Activated naive CD4-positive, alpha-beta T cell treated with anti-CD3 and anti-CD28 coated beads for 36 hours (primary cell): ENCODE measurements at places on chromosomes 13 and 19. TPM values are rescaled to one million over a fixed set of nuclear protein-coding genes. Genes with fewer than 3 reads are reported as not detected.

Gene ILF3
- total RNA-seq, result 408 TPM

Gene CYP4F8
- not detected for total RNA-seq

Gene ZNF57
- 4.7 TPM for total RNA-seq

Gene PCP2
- 0.64 TPM for total RNA-seq

GRCh38 chr13:30303269-30303668, 4.1 kb downstream of the KATNAL1 start:
- DNase-seq, result no peak

DNA sequence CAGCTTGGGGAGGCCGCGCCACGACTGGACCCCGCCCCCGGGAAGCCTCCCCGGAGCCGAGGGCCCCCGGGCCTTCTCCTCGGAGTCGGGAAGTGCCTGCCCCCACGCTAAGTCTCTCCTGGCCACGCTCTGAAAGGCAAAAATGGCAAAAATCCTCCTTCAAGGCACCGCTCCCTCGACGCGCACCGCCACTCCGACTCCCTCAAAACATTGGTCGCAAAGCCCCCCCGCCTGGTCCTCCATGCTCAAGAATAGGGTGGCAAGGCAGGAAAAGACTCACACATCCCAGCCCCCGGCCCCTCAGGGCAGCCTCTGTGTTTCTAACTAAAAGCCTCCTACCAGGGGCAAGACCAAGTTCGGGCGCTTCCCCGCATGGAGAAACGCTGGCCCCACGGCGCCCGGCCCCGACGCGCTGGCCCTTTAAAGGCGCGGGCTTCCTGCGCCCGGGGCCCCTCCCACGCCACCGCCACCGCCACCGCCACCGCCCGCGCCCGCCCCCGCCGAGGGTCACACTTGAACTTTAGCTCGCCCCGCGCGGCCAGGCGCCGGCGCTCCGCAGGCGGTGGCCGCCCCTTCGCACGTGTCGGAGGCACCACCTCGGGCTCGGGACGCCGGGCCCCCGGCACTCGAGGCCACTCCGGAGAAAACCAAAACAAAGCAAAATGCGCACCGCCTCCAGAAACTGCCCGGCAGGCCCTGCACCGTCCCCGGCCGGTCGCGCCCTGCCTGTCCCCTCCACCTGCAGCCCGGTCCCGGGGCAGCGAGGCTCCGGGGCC, 1.9 kb downstream of the FOXO1 start:
- DNase-seq, result no peak

- DNase-seq, result no peak
Measured at GRCh38 chr13:41273831-41274441, 10.6 kb upstream of the MTRF1 start.

DNA sequence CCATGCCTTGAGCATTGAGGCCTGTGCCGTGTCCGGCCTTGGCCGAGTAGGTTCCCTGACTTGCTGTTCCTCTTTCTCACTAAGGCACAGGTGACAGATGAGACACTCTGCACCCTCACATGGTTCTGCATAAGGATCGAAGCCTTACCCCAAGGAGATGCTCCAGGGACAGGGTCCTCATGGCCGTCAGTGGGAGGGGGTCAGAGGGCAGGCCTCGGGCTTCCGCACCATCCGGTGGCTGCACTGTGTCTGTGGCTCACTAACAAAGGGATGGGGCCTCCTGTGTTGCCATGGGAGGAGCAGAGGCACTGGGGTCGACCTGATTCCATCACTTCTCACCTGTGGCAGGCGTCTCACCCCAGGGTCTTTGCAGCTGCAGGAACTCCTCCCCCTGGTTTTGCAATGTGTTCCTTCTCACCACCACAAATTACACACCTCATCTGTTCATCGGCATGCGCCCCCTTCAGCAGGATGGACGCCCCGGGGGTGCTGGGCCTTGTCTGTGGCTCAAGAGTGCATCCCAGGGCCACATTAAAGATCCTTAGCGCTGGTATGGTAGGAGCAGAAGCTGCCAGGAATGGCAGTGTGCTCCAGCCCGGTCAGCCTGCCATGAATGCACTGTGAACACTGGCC, 113.3 kb upstream of the SOX1 start:
- DNase-seq, result no peak

DNA sequence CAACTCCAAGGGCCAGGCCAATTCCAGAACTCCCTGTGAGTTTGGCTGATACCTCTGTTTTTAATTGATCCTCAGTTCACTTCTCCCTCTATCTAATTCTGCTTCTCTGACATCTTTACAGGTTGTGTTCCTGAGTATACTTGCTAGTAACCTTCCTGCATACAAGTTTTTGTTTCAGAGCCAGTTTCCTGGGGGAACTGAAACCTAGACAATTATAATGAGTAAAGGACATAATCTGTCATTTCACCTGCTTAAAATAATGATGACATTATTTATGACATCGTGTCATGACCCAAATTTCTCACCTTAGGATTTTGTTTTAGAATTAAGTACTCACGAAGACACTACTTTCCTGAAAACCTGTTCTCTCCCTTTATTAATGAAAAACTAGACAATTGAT, 12.5 kb upstream of the MYCBP2 start:
- no peak for DNase-seq

- peak; percentile 84 for DNase-seq
Measured at GRCh38 chr13:28492569-28493367, 2.2 kb downstream of the FLT1 start.

GRCh38 chr19:16301999-16302694, 22.5 kb upstream of the KLF2 start:
- DNase-seq, result no peak

DNA sequence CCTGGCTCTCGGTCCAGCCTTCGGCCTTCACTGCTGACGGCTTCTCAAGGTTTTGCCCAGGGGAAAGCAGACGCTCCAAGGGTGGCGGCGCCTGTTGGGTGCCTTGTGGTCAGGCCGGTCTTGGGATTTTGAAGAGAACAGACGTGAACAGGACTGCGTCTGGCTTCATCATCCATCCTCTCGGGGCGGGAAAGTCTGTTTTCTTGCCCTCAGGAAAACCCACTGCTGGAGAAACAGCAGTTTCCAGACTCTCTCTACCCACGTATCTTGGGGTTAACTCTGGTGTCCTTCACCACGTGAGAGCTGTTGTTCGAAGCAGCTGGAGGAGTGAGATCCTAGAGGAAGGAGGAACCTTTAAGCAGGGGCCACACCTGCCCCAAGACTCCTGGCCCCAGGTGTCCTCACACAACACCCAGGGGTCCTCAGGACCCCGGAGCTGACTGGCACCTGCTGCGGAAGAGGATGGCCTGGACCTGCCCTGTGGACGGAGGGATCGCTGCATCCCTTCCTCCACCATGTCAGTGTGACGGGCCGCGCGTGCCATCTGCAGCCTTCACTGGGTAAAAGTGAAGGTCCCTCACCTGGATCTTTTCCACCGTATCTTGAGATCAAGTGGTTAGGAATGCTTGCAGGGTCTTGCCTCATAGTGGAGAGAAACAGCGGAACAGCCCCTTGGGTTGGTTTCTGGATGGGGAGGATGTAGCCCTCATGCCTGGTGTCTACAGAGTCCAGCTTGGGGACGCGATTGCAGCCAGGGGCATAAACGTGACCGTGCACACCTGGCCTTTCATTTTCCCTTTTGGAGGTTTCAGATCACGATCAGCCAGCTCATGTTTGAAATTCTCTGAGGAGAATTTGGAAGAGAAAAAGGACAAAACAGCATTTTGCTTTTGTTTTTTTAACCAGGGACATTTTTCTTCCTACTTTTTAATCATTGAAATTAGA, 69.5 kb upstream of the MCF2L start:
- no peak for DNase-seq

DNA sequence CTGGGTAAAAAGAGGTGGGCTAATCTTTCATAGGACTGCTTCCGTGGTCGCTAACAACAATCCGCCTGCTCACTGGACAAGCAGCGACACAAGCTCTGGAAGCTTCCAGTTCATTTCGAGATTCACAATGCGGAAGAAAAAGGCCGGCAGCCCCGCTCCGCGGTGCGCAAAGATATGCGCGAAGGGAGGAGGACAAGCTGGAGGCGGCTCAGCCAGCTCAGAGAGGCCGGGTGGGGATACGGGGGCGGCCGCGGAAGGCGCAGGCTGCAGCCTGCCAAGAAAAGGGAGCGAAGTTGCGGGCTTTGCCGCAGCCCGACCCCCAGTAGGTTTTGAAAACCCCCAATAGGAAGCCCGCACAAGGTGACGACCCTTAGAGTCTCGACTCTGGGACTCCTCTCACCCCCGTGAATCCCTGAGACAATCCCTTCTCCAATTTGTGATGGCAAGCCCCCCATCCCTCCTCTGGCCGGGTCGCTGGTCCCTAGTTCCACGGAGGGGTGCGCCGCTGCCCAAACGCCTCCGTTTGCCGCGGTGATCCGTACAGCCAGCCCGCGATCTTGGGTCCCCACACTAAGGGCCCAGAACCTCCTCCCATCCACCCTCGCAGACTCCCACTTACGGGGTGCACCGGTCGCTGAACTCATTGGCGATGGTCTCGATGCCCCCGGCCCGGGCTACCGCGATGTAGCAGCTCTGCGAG, 697 bp downstream of the HSPH1 start:
- DNase-seq, result peak; percentile 70

DNA sequence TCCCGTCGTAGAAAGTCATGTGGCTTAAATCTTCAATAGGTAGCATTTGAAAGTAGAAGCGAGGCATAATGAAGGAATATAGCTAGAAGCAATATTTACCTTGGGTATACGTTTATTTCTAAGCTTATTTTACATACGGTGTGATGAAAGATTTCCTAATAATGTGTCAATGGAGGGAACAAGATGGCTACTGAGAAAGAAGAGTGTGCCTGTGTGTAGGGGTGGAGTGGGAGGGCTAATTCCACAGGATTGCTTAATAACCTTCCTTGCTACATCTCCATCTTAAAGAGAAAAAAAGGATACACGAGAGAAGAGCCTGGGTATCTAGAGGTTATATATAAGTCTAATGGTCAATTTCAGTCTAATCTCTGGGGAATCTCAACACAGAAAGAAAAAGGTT, 2.0 kb downstream of the SPART start:
- DNase-seq, result no peak

- DNase-seq, result no peak
Measured at GRCh38 chr13:43368003-43368402, 344.6 kb downstream of the DNAJC15 start.

DNA sequence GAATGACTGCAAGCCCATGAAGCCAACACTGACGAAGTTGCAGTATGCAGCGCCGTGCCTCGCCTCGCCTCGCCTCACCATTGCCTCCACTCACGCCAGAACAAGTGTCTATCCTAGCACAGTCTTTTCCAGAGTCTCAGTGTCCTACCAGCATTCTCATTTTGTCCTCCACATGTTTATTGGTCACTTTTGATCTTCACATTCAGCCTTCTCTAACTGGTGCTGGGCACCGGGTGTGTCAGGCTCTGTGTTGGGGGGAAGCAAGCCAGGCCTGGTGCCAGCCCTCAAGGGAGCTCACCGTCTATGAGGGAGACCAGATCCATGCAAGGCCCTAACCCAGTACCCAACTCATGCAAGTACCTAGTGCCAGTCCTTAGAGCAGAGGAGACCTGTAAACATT, 69.7 kb upstream of the GPR183 start:
- DNase-seq, result no peak

- DNase-seq, result peak; percentile 12
Measured at GRCh38 chr13:46866150-46866549, 30.7 kb downstream of the HTR2A start.
